ENCODE measurements at places on chromosomes 13 and 19.
A peak's percentile ranks its signal among the peaks of the same experiment; 100 is the strongest.

GRCh38 chr19:40510526-40511115 lies 43.8 kb downstream of the SPTBN4 start:
- no peak for DNase-seq

GRCh38 chr19:4229179-4229931 lies at the start of gene EBI3:
Gene EBI3 (plus strand): TSS chr19:4229523. CDS start chr19:4229551, 28 bp downstream.
- DNase-seq: peak; percentile 33

GRCh38 chr13:111977179-111977506 lies 89.8 kb upstream of the SOX1 start:
- DNase-seq: no peak

DNA sequence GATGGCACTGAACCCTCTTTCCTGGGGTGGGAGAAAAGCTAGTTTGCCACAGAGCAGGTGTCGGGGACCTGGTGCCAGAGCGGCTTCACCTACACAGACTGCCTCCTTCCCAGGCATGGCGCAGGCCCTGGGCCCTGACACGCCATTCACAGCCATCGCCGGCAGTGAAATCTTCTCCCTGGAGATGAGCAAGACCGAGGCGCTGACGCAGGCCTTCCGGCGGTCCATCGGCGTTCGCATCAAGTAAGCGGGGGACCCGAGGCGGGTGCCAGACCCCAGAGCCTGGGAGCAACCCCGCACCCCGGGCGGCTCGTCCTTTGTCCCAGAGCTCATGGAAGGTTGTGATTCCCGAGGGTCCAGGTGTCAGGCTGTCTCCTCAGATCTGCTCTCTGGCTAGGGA lies 10.0 kb downstream of the LHB start:
- no peak for DNase-seq

GRCh38 chr19:18762125-18763023 lies 28.7 kb downstream of the COMP start:
- peak; percentile 87 for DNase-seq

DNA sequence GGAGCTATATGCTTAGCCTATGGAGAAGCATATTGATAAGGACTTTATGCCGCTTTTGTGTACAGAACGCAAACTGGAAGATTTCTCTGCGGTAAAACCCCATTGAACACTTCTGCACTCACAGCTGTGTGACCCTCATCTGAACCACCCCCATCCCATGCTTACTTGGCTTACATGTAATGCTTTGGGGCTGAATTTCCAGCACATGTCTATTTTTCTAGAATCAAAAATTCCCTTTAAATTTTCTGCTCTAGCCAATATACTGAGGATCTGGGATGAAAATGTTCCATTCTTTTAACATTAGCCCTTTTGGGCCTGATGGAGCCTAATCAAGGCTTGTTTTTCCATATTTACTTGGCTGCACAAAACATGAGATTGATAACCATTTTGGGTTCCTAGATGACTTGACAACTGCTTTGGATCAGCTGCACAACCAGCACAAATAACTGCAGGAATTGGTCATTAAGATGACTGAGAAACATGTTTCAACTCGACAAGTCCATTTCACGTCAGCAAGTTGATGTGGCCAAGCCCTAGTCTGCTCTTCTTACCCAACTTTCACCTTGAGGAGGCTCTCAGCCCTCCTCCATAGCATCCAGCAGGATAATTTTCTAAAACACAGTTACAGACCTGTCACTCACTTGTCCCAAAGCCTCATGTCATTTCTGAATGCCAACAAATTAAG lies 52.4 kb downstream of the TNFSF11 start:
- no peak for DNase-seq

DNA sequence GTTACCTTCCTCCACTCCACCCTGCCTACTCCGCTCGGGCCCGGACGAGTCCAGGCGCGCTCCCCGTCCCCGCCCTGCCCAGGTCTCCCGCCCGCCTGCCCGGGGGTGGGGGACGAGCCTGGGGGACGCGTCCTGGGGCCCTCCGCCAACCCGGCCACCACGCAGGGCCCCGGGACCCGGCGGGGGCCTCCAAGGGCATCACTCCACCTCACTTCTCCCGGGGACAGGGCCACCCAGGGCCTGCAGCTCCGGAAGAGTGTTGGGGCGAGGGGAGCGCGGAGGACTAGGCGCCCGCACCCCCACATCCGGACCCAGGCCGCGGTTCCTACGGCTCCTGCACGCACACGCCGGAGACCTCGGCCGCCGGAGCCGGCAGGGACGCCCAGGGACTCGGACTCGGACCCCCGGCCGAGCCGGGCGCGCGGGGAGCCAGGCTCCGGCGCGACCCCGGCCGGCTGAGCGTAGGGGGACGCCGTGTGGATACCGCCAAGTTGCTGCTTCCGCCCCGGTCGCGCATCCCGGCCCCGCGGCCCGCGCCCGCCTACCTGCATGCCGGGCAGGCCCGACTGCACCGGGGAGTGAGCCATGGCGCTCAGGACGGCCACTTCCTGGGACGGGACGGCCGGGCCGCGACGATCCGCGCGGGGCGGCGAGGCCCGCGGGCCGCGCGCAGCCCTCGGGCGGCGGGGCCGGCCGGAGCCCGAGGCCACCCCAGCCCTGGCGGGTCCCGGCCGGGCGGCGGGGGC lies 534 bp downstream of the STK24 start:
- DNase-seq: peak; percentile 74

- no peak for DNase-seq
Observed at GRCh38 chr13:35965226-35965927, 165.8 kb downstream of the DCLK1 start.

- DNase-seq: no peak
Observed at GRCh38 chr13:40206241-40207000, 460.0 kb downstream of the FOXO1 start.

- DNase-seq: no peak
Observed at GRCh38 chr13:94109715-94110374, 369.6 kb downstream of the DCT start.

- DNase-seq: no peak
Observed at GRCh38 chr13:25541434-25542123, 169.8 kb downstream of the ATP8A2 start.

- DNase-seq: peak; percentile 36
Observed at GRCh38 chr13:113086031-113086750, 19.4 kb upstream of the F7 start.

- peak; percentile 27 for DNase-seq
Observed at GRCh38 chr19:32881766-32882165, 12.2 kb upstream of the SLC7A9 start.

DNA sequence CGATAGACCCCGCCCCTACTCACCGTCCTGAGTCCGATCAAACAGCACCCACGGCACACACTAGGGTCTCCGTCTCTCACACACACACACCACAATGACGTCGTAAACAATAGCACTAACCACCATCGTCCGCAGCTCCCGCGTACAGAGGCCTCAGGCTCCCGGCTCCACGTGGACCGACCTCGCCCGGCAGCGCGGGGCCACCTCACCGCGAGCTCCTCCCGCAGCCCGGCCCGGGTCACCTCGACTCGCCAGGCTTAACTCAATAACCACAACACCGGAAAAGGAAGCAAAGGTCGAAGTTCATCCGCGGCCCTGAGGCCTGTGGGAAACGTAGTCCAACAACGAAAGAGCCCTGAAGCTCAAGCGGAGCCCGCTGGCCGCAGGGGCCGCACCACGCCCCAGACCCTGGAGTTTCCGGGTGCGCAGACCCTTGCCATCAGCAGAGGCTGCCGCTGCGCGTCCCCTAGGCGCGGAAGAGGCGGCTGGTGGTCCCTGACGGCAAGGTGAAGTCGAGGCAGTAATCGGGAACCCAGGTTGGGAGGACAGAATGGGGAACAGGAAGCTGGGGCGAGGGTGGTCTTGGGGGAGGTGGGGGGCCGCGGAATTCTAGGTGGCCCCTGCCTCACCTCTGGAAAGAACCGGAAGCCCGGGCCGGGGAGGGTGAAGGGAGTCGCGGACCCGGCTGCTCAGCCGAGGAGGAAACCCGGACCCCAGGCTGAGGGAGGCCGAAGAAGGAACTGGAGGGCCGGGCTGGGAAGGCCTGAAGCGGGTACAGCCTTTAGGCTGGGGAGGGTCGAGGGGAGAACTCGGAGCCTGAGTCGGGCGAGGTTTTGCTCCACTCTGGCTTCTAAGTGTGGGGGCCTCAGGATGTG lies at the start of gene ZNF529:
ZNF529 (minus strand) TSS at position 273 of the 875 bp plus-strand sequence. CDS start 946 bp downstream, outside the sequence.
- peak; percentile 90 for DNase-seq

DNA sequence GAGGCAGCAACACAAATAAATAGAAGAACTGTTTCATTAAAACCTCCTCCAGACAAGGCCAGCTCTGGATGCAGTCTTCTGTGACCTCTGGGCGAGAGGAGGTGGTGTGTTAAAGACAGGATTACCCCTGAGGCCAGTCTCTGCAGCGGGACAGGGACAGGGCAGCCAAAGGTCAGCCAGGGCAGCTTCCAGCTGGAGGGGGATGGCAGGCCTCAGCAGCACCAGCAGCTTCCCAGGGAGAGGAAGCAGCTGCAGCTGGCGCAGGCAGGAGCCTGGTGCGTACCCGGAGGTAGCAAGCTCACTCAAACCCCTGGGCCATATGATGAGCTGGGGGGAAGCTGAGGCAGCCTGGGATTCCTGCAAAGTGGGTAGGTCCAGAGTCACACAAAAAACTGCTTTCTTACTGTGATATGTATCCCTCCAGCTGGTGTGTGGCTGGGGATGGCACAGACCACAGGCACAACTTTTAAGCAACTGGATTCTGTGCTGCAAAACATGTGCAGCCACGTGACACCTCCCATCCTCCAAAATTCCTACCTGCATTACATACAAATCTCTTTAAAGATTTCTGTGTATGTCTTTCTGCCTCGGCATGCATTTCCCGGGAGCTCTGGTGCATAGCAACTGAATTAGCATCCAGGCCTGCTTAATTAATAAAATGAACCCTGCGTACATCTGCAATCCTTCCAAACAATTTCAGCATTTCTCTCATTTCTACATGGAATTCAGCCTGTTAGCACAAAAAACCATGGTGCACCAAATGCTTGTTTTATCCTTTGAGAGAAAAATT lies 238.3 kb upstream of the MAB21L1 start:
- peak; percentile 36 for DNase-seq

DNA sequence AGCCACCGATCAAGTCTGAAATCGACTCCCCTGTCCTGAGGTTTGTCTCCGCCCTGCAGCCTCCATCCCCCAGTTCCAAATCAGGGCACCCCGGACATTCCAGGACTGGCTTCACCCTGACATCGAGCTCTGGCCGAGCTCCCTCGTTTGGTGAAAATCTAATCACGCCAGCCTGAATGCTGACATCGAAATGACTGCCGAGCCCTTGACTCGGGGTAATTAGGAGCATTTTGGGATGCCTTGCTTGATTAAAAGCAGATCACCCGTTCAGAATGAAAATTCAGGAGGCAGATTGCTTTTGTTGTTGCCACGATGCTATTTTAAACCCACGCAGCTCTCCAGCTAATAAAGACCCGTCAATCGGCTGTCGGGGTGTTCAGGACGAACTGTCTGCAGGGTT lies 34.3 kb downstream of the ZNRF4 start:
- DNase-seq: no peak

DNA sequence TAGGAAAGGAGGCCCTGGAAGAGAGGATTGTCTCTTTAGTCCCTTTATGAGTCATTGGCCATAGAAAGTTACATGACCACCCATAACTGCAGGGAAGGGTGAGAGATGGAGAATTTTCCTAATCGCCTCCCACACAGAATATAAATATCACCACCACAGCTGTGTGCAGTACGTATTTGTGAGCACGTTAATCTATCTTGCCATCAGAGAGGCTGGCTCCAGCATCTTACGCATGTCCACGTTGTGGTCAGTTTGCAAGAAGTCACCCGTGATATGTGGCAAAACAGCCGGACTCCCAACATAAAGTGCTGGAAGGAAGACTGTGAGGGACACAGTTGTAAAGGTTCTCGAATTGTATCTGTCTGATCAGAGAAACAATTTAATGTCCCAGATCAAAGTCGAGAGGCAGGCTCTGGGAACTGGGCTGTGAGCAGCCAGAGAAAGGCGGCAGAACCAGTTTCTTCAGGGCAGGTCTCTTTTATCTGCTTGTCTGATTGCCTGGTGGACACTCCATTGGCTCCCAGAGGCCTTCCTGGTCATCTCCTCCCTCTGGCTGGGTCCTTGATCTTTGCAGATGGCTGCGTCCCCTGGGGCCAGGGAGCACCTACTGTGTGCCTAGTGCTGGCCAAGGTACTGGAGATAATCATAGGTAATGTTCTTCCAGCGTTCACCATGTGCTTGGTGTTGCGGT lies 74.9 kb downstream of the SIPA1L3 start:
- DNase-seq: no peak

DNA sequence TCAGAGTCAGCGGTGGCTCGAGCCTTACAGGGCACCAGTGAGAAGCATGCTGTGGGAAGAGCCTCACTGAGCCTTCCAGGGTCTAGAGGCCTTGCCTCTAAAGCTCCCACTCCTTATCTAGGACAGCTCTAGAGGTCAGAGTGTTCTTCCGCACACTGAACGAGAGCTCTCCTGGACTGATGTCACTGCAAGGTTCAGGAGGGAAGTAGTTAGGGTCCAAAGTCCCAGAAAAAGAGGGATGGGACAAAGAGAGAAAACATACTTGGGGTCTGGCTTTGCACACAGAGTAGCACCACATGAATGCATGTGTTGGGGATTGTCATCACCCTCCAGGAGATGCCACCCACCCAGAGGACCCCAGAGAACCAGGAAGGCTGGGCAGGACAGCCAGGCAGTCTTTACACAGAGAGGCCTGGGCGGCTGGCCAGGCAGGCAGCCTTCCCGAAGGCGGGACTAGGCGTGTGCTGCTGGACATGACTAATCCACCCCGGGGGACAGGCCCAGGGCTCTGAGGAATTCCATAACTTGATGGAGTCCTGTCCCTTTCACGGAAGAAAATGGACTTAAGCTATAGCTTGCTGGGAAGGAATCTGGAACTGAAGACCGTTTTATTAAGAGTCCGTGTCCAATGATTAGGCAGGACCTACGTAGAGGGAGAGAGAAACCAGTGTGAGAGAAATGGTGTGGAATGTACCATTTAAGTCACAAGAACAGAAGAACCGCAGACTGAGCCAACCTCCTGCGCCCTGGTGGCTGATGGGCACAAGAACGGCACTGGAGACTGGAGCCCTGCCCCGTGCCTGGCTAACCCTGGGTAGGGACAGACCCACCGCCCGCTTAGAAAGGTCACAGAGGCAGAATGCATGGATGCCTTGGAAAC lies 16.6 kb upstream of the EPHX3 start:
- DNase-seq: peak; percentile 89

GRCh38 chr13:41443969-41444368 lies 13.4 kb upstream of the RGCC start:
- DNase-seq: no peak

DNA sequence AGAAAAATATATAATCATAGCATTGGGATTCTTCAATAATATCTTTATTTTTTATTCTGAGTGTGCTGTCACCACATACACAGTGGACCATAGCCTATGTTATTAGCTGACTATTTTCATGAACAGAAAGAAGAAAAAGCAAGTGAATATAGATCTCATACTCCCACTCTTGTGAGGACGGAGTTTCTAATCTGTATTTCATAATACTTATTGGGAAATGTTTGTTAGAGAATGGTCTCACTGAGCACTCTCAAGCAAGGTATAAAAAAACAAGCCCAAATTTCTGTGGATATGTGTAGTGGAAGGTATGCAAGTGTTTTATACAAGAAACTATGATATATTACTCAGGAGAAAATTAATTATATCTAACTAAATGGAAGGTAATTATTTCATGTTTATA lies 1218.1 kb downstream of the SLITRK1 start:
- no peak for DNase-seq

GRCh38 chr13:33296793-33297425 lies 11.4 kb upstream of the STARD13 start:
- DNase-seq: no peak
